ENCODE measurements at places on chromosomes 1 and 21.

- no peak for DNase-seq
Measured at GRCh38 chr1:10057343-10057742, 24.6 kb downstream of the UBE4B start.

DNA sequence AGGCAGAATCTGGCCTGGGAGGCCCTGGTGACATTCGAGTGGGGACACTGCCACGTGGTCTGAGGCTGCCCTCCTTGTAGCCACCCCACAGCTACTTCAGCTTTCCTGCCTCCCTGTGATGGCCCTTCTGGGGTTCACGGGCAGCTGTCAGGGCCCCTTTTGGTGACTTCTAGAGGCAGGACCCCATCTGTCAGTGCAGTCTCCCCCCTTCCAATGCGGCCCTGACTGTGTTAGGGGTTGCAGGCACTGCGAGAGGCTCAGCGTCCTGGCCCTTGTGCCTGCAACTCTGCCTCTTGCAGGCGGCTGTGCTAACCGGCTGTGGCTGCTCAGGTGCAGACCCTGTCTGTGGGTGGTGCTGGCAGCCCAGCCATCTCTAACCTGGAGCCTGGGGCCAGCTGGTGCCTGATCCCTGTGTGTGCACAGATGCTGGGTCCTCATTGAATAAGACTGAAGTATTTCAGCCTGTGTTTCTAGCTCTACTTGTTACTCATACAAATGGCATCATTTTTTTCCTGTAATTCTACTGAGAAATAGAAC, 62.2 kb downstream of the S100B start:
- no peak for DNase-seq

DNA sequence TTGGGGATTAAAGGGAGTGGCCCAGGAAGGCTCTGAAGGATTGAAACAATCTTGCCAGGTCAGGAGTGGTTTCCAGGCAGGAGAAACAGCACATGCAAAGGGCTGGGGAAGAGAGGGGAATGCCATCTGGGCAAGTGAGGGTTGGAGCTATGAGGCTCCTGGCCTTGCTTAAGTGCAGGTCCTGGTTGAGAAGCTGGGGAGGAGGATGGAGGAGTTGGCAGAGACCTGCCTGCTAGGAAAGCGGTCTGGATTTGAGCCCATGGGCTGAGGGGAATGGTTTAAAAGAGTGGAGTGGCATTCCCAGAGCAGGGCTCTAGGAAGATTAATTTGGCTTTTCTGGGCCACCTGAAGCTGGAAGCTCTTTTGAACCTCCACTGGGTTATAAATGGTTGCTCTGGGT, 9.2 kb downstream of the IGSF21 start:
- DNase-seq: no peak

DNA sequence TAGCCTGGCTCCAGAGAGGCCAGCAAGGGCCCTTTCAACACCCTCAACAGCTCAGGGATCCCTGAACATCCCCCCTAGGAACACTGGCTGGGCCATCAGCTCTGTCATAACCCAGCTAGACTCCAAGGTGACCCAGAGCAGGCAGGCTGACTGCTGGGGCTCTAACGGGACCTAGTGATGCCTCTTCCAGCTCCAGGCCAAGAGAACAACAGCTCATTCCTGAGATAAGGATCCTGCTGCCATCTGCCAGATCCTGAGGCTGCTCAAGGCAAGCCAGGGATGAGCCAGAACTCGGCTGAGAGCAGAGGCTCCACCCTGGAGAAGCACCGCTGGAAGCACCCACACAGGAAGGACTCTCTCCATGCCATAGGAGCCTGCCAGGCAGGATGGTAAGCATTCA, 2.0 kb downstream of the VSIG8 start:
- DNase-seq: no peak

- DNase-seq: no peak
Measured at GRCh38 chr1:171122893-171123292, 32.2 kb downstream of the FMO3 start.

DNA sequence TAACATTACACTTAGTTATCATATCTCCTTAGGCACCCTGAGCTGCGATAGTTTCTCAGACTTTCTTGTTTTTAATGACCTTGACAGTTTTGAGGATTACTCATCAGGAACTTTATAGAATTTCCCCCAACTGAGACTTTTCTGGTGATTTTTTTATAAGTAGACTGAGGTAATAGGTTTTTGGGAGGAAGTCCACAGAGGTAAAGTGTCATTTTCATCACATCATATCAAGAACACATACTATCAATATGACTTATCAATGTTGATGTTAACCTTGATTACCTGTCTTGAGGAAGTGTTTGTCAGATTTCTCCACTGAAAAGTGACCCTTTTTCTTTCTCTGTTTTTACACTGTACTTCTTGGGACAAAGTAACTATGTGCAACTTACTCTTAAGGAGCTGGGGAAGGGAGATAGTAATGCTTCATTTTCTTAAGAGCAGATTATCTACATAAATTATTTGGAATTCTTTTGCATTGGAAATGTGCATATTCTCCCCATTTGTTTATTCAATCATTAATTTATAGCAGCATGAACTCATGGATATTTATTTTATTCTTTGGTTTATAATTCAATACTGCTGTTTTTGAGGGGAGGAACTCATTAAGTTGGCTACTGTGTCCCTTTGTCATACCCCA, 72.8 kb upstream of the HSD17B7 start:
- DNase-seq: no peak

GRCh38 chr1:38826262-38826661, 33.3 kb downstream of the RRAGC start:
- no peak for DNase-seq

DNA sequence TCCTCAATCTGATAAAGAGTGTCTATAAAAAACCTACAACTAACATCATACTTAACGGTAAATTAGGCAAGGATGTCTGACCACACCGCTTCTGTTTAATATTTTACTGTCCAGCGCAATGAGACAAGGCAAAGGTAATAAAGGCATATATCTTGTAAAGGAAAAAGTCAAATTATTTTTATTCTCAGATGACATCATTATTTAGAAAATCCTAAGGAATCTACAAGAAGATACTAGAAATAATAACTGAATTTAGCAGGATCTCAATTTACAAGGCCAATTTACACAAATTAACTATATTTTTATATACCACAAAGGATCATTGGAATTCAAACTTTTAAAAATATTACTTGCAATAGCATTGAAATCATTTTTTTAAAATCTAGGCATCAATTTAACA, 29.4 kb downstream of the GJA4 start:
- no peak for DNase-seq

GRCh38 chr1:192966073-192966472, 93.1 kb downstream of the UCHL5 start:
- DNase-seq: no peak

DNA sequence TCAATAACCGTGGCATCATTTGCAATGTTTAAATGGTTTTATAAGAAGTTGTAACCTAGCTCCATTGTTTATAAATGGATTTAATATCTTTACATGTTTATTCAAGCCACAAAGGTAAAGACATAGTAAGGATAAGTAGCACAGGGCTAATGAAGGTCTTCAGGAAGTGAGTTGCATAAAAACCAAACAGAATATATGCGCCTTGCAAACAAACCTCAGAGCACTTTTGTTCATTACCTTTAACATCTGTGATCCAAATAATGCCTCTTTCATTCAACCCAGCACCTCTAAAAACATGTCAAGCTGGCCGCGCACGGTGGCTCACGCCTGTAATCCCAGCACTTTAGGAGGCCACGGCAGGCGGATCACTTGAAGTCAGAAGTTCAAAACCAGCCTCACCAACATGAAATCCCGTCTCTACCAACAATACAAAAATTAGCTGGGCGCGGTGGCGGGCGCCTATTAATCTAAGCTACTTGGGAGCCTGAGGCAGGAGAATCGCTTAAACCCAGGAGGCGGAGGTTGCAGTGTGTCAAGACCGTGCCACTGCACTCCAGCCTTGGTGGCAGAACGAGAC, 25.3 kb downstream of the BRINP3 start:
- DNase-seq: no peak

GRCh38 chr1:100304921-100305320, 38.9 kb downstream of the RTCA start:
- no peak for DNase-seq

DNA sequence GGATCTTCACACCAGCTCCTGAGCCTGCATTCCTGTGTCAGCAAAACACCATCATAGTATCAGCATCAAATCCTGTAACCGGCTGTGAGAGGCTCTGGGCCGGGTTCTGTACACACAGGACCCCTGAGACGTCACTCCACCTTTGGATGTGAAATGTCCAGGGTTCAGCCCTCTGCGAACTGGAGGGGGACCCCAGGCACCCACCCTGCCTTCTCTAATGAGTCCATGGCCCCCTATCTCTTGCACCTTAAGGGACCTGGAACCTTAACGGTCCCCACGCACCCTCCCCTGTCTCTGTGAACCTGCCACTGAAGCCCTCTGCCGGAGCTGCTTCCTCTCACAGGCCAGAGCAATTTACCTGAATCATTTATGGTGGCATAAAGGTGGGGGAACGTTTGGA, 257.8 kb downstream of the NPHP4 start:
- DNase-seq: no peak

- DNase-seq: no peak
Measured at GRCh38 chr21:44711327-44712202, at the start of gene TSPEAR. Gene TSPEAR (minus strand): TSS chr21:44711572. CDS start chr21:44711514, 58 bp downstream.

DNA sequence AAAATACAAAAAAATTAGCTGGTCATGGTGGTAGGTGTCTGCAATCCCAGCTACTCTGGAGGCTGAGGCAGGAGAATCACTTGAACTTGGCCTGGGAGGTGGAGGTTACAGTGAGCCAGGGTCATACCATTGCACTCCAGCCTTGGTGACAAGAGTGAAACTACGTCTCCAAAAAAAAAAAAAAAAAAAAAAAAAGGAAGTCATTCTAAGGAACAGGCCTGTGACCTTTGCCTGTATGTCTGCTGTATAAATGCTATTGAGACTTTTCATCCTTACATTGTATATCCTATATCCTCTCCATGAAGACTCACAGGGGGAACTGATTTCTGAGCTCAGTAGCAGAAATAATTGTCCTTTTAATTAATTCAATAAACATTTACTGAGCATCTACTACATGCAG, 7.5 kb upstream of the CTPS1 start:
- no peak for DNase-seq

DNA sequence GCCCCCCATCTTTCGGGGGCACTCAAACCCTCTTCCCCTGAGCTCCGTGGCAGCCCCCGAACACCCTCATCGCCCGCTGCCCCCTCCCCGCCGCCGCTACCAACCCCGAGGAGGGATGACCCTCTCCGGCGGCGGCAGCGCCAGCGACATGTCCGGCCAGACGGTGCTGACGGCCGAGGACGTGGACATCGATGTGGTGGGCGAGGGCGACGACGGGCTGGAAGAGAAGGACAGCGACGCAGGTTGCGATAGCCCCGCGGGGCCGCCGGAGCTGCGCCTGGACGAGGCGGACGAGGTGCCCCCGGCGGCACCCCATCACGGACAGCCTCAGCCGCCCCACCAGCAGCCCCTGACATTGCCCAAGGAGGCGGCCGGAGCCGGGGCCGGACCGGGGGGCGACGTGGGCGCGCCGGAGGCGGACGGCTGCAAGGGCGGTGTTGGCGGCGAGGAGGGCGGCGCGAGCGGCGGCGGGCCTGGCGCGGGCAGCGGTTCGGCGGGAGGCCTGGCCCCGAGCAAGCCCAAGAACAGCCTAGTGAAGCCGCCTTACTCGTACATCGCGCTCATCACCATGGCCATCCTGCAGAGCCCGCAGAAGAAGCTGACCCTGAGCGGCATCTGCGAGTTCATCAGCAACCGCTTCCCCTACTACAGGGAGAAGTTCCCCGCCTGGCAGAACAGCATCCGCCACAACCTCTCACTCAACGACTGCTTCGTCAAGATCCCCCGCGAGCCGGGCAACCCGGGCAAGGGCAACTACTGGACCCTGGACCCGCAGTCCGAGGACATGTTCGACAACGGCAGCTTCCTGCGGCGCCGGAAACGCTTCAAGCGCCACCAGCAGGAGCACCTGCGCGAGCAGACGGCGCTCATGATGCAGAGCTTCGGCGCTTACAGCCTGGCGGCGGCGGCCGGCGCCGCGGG, 837 bp downstream of the FOXD3 start:
- DNase-seq: no peak

GRCh38 chr21:14288922-14289321, 73.0 kb downstream of the RBM11 start:
- no peak for DNase-seq

GRCh38 chr1:211420845-211421454, 71.0 kb downstream of the RD3 start:
- DNase-seq: no peak

DNA sequence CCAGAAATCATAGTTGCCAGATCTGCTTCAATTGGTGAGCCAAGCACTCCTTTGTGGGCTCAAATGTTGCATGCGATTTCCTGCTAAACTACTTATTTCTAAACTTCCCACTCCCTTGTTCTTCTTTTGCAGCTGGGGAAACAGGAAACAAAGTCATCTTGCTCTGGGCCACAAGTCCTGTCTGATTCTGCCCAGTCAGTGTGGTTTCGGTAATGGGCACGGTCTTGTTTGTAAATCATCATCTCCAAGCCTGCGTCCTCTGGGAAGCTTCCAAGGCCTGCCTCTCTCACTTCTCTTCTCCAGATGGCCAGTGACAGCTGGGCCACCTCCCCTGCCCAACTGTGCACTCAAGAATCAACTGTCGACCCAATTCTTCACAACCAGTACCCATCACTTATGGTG, 4.4 kb downstream of the S100A8 start:
- no peak for DNase-seq

DNA sequence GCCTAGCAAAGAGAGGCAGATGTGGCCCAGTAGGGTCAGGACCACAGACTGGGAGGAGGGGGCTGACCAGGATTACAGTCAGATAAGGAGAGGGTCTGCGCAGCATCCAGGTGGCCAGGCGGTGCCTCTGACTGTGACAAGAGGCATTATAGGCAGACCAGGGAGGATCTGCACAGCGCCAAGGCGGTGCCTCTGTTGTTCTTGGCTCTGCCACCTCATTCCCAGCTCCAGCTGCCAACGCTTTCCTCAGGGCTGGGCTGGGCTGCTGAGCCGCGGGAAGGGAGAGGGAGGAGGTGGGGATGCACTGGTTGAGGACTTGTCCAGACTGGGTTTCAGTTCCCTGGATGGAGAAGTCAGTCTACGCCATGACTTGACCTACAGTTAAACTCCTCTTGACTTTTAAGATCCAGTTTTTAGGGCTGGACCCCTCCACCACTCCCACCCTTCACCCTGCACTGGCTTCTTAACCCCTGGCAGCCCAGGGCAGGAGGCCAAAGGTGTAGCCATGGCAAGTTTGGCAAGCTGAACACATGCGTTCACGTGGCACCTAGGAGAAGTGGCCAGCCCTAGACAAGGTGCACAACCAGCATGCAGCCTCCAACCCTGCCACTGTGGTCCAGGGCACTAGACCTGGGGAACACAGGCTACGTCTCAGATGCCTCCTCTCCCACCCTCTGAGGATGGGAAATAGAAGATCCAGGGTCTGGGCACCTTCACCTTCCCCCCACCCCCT, 4.5 kb upstream of the CRABP2 start:
- DNase-seq: no peak

DNA sequence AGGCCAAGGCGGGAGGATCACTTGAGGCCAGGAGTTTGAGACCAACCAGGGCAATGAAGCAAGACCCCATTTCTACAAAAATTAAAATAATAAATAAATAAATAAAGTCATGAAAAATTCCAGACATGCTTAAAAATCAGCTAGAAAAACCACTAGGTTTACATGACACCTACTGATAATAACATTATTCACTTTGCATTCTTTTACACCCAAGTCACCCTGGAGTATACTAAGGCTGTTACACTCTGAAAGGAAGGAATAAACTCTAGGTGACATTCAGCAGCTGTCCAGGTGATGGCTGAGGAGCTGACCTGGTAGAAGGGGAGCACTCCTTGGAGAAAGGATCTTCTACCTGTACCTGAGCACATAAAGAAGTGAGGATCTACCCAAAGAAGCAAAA, 179.2 kb downstream of the ZNF281 start:
- no peak for DNase-seq

- DNase-seq: no peak
Measured at GRCh38 chr1:224219011-224219611, 36.1 kb downstream of the DEGS1 start.
